ENCODE measurements at places on chromosomes 13 and 19. TPM values are rescaled to one million over a fixed set of nuclear protein-coding genes. Genes with fewer than 3 reads are reported as not detected.

Gene C13orf42
- not detected for total RNA-seq

Gene LAIR1
- total RNA-seq: 21.5 TPM

Gene ZNF99
- total RNA-seq: not detected

Gene ZNF91
- 65.6 TPM for total RNA-seq

Gene PRODH2
- not detected for total RNA-seq

Gene RPL21
- total RNA-seq: 2,027 TPM

Gene OR4F17
- not detected for total RNA-seq

Gene SAFB2
- total RNA-seq: 241 TPM

Gene KLK15
- total RNA-seq: not detected

Gene PRTN3
- not detected for total RNA-seq

Gene NANOS2
- not detected for total RNA-seq

Gene TUBGCP3
- total RNA-seq: 35.3 TPM

Gene OR7C1
- total RNA-seq: not detected

Gene SCEL
- not detected for total RNA-seq

Gene KLK10
- not detected for total RNA-seq

Gene BRME1
- 0.82 TPM for total RNA-seq

Gene FCGBP
- total RNA-seq: 9.1 TPM

Gene ATXN8OS
- not detected for total RNA-seq

Gene DACH1
- total RNA-seq: not detected

Gene PCDH9
- total RNA-seq: 0.50 TPM

Gene KIR3DL2
- 1.3 TPM for total RNA-seq

Gene OR1M1
- total RNA-seq: not detected

Gene RNF17
- total RNA-seq: 0.50 TPM

Gene PRSS57
- total RNA-seq: not detected

Gene NDFIP2
- total RNA-seq: 3.9 TPM

Gene USP12
- 44.5 TPM for total RNA-seq

Gene CGB3
- not detected for total RNA-seq

Gene SIPA1L3
- 29.5 TPM for total RNA-seq

Gene ZNF208
- total RNA-seq: 10.5 TPM

Gene SRRM5
- 0.40 TPM for total RNA-seq

Gene FCER2
- 7.0 TPM for total RNA-seq

Gene HSPH1
- 143 TPM for total RNA-seq

Gene ZIC2
- not detected for total RNA-seq

Gene CPB2
- not detected for total RNA-seq

Gene FFAR2
- total RNA-seq: 0.16 TPM

Gene MTUS2
- 1.9 TPM for total RNA-seq

Gene TNNI3
- not detected for total RNA-seq

Gene ATP4A
- not detected for total RNA-seq

Gene C19orf47
- 9.5 TPM for total RNA-seq

Gene ZNF799
- 1.5 TPM for total RNA-seq

Gene GRIN3B
- total RNA-seq: 1.8 TPM

Gene PABPC3
- 0.31 TPM for total RNA-seq

Gene CYP2F1
- 0.37 TPM for total RNA-seq

Gene NLRP4
- total RNA-seq: not detected

Gene PRR36
- 0.37 TPM for total RNA-seq

Gene SELENOV
- total RNA-seq: not detected

Gene LONP1
- 61.0 TPM for total RNA-seq

Gene PRRG2
- total RNA-seq: 1.3 TPM

Gene ZNF726
- 3.3 TPM for total RNA-seq

Gene PSG6
- not detected for total RNA-seq

Gene EEF2
- total RNA-seq: 2,859 TPM

Gene PSG2
- 0.17 TPM for total RNA-seq

Gene NKG7
- total RNA-seq: 13.0 TPM

Gene ZNF576
- 7.9 TPM for total RNA-seq

Gene CGB2
- total RNA-seq: not detected
